ENCODE measurements at places on chromosomes 12 and 14.

DNA sequence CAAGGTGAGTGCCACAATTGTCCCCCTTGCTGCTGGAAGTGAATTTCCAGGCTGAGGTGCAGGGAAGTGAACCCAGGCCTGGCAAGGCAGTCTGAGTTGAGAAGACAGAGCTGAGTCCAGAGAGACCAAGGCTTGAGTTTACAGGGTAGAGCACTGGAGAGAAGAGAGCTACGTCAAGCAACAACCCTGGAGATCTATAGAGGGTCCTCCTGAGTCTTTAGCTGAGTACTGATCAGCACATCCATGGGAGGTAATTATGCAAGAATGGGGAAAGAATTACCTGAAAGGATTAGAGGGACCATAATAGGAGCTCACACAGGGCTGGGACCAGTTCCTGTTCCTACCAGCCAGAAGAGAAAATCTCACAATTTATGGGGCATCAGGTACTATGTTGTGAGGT, 190.7 kb downstream of the NEDD1 start:
- DNase-seq, result no peak

DNA sequence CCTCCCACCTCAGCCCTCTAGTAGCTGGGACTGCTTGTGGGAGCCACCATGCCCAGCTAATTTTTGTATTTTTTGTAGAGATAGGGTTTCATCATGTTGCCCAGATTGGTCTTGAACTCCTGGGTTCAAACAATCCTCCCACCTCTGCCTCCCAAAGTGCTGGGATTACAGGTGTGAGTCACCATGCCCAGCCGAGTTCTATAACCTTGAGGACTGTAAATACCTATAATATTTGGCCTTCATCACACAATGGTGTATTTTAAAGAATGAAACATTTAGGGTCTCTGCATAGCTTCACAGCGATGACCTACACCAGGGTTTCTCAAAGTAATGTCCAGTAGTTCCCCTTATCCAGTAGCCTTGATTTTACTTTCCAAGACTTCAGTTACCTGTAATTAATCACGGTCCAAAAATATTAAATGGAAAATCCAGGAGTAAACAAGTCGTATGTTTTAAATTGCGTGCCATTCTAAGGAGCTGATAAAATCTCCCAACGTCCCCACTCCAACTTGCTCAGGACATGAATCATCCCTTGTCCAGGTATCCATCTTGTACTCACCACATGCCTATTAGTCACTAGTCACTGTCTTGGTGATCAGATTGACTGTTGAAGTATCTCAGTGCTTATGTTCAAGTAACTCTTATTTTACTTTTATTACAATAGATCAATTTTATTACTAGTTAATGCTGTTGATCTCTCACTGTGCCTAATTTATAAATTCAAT, 368.2 kb downstream of the BTG1 start:
- DNase-seq, result no peak

- DNase-seq, result no peak
Measured at GRCh38 chr12:75560167-75560566, 48.8 kb upstream of the KRR1 start.

DNA sequence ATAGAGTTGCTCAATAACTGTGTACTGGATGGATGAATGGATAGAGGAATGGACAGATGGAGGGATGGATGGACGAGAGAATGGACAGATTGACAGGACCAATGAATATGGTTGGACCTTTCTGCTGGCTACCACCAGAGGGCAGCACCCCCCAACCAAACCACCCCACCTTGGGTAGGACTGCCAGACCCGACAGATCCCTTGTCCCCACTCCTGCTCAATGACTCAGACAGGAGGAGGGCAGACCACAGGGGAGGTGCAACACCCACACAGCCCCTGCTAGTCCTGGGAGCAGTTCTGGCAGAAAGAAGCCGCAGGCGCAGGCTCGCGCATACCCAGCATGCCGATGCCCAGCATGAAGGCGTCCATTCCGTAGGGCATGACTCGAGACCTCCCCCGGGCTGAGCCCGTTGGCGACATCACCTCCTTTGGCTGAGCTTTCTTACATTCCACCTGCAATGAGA, 12.4 kb downstream of the MSI1 start:
- peak; percentile 55 for DNase-seq

DNA sequence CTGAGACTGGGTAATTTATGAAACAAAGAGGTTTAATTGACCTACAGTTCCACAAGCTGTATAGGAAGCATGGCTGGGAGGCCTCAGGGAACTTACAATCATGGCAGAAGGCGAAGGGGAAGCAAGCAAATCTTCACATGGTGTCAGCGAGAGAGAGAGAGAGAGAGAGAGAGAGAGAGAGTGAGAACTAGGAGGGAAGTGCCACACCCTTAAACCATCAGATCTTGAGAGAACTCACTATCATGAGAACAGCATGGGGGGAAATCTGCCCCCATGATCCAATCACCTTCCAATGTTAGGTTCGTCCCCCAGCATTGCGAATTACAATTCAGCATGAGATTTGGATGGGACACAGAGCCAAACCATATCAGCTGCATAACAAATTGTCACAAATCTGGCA, 96.7 kb downstream of the CHST11 start:
- DNase-seq, result no peak

- no peak for DNase-seq
Measured at GRCh38 chr12:111368291-111368787, 556 bp downstream of the PHETA1 start.

- no peak for DNase-seq
Measured at GRCh38 chr12:102462386-102462785, 18.0 kb downstream of the IGF1 start.

GRCh38 chr12:61758661-61759060, 501.5 kb upstream of the USP15 start:
- no peak for DNase-seq

GRCh38 chr14:100709289-100710284, 17.1 kb upstream of the DLK1 start:
- no peak for DNase-seq

GRCh38 chr12:42299392-42300308, 26.2 kb downstream of the ZCRB1 start:
- DNase-seq, result no peak

GRCh38 chr14:22641846-22642245, 2.3 kb downstream of the OR6J1 start:
- no peak for DNase-seq

GRCh38 chr14:105863296-105864108, 337.1 kb downstream of the TMEM121 start:
- no peak for DNase-seq

- no peak for DNase-seq
Measured at GRCh38 chr14:66918527-66918926, 270.7 kb upstream of the GARIN2 start.

GRCh38 chr14:75141967-75142366, 15.1 kb upstream of the NEK9 start:
- DNase-seq, result no peak

- no peak for DNase-seq
Measured at GRCh38 chr14:31181271-31181670, 26.3 kb downstream of the HECTD1 start.
